Left renal pelvis (tissue), 4 donors: ENCODE measurements at places on chromosomes 2 and 18. TPM values are rescaled to one million over a fixed set of nuclear protein-coding genes. Genes with fewer than 3 reads are reported as not detected.

The HOXD12 gene
- 0.33 TPM for polyA plus RNA-seq

The SATB2 gene
- polyA plus RNA-seq: 16.5 TPM

The APCDD1 gene
- 148 TPM for polyA plus RNA-seq

The NLRC4 gene
- 1.0 TPM for polyA plus RNA-seq

The PTPRM gene
- 97.1 TPM for polyA plus RNA-seq

The PJVK gene
- polyA plus RNA-seq: 9.1 TPM

The ATP6V1C2 gene
- 9.8 TPM for polyA plus RNA-seq

The ACOXL gene
- 0.31 TPM for polyA plus RNA-seq

The SGPP2 gene
- 24.1 TPM for polyA plus RNA-seq

The WIPF1 gene
- polyA plus RNA-seq: 36.6 TPM

The CFAP210 gene
- 3.4 TPM for polyA plus RNA-seq

The OTX1 gene
- polyA plus RNA-seq: not detected

The FIGN gene
- polyA plus RNA-seq: 11.7 TPM

The AKAIN1 gene
- not detected for polyA plus RNA-seq

DNA sequence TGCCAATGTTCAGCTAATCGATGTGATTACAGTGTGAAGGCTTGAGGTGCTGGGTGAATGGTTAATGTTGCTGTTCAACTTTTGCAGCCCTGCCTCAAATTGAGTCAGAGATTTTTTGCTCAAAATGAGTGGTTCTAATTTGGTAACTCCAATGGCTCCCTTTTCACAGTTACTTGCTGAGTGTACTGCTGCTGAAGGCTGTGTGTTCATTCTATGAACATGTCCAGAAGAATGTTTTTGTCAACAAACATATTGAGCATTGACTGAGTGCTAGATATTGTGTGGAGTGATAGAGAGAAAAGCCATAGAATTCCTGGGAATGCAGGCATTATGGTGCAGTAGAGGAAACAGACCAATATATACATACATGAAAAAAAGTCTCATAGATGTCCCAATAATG is 39.0 kb upstream of the TCF4 start:
- DNase-seq: no peak

DNA sequence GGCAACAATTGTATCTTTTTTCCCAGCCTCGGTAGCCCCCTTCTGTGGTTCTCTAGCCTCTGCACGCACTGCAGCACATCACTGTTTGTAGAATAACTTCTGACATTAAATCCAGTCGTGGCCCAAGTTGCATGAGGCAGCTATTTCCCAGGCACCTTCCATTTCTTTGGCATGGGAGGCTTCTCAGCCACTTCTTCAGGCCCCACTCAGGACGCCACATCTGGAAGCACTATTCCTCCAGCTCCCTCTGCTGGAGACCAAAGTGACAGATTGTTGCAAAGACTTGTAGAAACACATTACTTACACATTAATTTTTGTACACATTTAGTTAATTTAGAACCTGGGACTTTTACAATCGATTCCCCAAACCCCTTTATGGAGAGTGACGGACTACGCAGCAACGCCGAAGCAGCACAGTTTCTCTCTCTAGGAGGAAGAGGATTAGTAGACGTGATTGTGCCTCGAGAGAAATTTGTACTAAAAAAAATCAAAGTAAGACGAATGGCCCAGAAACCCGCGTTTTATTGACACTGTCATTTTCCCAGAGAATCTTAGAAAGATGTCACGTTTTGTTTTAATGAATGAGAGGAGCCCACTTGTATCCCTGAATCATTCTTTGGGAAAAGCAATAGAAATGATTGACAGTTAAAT is 57.8 kb upstream of the RGPD5 start:
- no peak for DNase-seq

DNA sequence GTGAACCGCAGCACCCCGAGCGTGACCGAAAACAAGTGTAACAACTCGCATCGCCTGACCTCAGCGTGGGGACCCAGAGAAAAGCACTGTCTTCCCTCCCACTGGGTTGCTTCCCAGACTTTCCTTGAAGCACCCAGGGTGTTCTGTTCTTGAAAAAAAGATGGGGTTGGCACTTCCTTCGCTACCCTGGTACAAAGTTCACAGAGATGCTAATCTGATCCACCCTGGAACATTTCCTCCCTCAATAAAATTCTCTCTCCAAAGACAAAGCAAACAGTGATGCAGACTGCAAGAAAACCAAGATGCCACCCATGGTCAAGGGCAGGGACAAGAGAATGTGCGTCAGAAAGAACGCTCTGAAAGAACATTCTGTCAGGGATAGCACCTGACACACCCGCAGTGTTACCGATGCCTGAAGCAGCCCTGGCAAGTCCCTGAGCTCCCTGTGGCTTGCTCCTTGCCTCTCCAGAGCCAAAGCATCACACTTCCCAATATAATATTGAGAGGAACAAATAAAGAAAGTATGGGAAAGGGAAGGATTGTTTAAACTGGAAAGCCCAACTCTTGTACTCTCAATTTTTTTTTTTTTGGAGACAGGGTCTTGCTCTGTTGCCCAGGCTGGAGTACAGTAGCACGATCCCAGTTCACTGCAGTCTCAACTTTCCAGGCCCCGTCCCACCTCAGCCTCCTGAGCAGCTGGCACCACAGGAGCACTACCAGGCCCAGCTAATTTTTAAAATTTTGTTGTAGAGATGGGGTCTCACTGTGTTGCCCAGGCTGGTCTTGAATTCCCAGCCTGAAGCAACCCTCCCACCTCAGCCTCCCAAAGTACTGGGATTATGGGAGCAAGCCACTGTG is 70.7 kb downstream of the TBC1D8 start:
- DNase-seq: peak; percentile 22

- no peak for DNase-seq
Measured at GRCh38 chr2:143946436-143947391, 573.2 kb downstream of the ZEB2 start.

GRCh38 chr2:152189622-152190495 is 14.3 kb upstream of the STAM2 start:
- DNase-seq: no peak

- DNase-seq: no peak
Measured at GRCh38 chr2:170216981-170217380, 39.0 kb downstream of the MYO3B start.

GRCh38 chr2:29187926-29188325 is 72.7 kb downstream of the CLIP4 start:
- no peak for DNase-seq

- DNase-seq: no peak
Measured at GRCh38 chr2:100919316-100919715, 82.8 kb upstream of the RPL31 start.

GRCh38 chr2:200758341-200758740 is 53.4 kb upstream of the BZW1 start:
- DNase-seq: no peak

- DNase-seq: no peak
Measured at GRCh38 chr2:232336981-232337720, 41.4 kb upstream of the ALPP start.

GRCh38 chr2:95207111-95207961 is at the start of gene ZNF892:
ZNF892 (plus strand) TSS chr2:95207521; CDS start chr2:95207816, 295 bp downstream.
- DNase-seq: peak; percentile 74
